ENCODE measurements at places on chromosomes 3 and 15. TPM values are rescaled to one million over a fixed set of nuclear protein-coding genes. Genes with fewer than 3 reads are reported as not detected.

LMAN1L gene
- total RNA-seq: 1.0 TPM

DNA sequence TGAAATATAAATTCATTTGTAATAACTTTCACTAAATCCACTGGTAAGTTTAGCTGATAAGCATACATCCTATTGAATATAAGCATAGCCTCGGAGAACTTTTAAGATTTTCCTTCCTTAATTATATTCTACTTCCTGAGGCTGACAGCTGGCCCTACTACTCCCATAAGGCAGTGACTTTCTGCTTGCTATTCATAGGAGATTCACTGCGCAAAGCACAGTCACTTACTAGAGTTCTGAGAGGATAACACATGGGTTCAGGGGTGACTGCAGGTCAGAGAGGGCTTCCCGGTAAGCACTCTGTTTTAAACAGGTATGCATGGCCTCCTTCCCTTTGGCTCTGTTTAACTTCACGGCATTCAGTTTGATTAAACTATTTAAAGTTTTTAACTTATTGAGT, 75.8 kb downstream of the FAIM start:
- no peak for DNase-seq

DNA sequence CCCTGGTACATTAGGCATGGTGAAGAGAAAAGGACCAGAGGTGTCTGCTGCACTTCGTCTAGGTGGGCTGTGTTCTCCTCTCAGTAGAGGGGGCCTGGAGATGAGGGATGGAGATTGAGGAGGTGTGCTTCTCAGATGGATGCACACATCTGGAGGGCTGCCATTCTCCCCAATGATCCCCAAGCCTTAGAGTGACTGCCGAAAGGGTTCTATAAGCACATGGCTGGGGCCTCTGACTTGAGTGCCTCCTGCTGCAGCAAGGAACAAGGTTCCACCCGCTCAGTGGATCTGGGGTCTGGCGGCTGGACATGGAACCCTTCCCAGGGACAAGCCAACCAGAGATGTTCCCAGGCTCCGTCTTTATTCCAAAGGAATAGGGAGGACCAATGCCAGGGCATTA, 66.8 kb downstream of the CPN2 start:
- DNase-seq: no peak

DNA sequence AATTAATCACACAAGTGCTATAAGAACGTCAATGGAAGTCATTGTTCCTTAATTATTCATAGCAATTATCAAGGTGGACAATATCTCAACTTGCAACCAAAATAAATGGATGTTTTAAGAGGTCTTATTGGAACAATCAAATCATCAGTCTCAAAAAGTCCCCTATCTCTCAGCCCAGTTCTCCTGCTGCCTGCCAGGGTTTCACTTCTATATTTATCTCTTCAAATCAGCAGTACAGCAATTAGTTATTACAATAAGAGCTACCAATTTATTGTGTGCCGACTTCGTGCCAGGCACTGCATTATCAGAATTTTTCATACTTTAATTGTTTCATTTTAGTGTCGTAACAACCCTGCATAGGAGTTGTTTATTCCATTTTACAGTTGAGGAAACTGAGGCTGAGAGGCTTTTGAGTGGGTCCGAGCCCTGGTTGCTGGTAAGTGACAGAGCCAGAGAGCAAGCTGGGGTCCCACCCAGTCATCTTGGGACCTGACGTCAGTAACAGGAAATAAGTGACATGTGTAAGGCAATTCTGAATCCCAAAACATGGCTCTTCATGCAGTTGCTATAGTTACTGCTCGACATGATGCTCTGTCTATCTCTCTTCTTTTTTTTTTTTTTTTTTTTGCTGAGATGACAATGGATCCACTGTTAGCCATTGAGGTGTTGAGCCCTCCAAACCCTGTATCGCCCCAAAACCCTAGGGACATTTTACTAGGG, 8.8 kb upstream of the KCTD6 start:
- no peak for DNase-seq

- DNase-seq: no peak
Measured at GRCh38 chr3:66378256-66378655, 122.6 kb downstream of the LRIG1 start.

SLC12A1 gene
- total RNA-seq: not detected

ADAMTS17 gene
- total RNA-seq: 6.0 TPM

ASB14 gene
- not detected for total RNA-seq

All from activated CD8-positive, alpha-beta T cell treated with anti-CD3 and anti-CD28 coated beads, Interleukin-2, amount 10 ng/mL, durations not matched to agents 7 days and 5 days (primary cell).